HFFc6 (cell line): ENCODE measurements at places on chromosomes 13 and 19. TPM values are rescaled to one million over a fixed set of nuclear protein-coding genes. Genes with fewer than 3 reads are reported as not detected.

DNA sequence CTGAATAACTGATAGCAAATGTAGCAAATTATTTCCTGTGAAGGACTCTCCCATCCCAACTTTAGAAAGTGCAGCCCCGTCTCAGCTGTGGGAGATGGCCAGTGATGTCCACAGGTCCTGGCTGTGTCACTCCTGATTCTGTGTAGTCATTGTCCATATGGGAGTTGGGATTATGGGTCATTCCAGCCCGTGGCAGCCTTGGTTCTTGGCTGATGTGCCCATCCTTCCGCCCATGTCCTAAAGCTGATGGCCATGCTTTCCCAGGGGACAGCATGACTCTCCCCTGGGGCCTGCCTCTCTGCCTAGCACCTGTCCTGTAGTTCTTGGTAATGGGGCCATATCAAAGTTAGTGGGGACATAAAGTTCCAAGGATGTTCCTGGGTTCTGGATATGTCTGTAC lies 43.9 kb upstream of the C1QTNF9 start:
- no peak for DNase-seq

The CYP4F2 gene
- total RNA-seq, result not detected in 3 replicates

DNA sequence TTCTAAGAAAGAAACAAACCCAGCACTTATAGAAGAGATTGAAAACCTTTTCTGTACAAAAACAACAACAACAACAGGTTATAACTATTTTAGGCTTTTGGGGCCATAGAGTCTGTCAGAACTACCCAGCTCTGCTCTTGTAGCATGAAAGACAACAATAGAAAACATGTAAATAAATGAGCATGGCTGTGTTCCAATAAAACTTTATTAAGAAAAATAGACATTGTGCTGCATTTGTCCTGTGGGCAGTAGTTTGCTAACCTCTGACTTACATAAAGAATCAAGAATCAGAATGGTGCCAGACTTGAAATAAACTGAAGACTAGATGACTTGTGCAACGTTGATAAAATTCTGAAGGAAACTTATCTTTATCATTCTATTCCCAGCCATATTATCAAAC lies 617.5 kb downstream of the DIAPH3 start:
- no peak for DNase-seq

DNA sequence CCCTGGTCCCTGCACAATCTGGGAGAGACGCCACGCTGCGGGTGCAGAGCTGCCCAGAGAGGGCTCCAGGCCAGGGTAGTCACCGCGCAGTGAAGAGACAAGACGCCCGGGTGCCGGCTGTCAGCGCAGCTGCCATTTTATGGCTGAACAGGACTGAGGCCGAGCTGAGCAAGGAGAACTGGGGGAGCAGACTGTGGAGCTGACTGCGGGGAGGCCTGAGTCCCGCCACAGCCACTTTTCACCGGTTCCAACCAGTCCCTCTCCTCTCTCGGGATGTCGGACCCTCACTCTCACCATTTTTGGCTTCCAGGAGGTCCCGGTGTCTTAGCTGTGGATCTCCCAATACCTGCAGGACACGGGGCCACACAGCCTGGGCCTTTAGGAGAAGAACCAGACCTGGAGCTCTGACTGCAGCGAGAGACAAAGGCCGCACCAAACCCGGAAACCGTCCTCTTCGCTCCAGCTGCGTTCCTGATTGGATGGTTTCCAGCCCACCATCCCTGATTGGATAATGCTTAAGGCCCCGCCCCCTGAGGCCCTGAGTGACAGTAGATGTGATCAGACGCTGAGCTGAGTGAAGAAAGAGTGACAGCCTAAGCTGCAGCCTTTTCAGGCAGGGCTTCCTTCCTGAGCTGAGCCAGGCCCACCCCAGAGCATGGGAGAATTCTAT lies at the start of gene ZNF626:
TSS of gene ZNF626 (minus strand) at position 422 of the 670 bp plus-strand sequence. CDS start at position 297, 125 bp downstream.
- DNase-seq, result peak; percentile 67

GRCh38 chr13:114109641-114110041 lies 22.8 kb downstream of the RASA3 start:
- DNase-seq, result no peak

- DNase-seq, result peak; percentile 11
Observed at GRCh38 chr19:55196803-55197202, 12.5 kb downstream of the PTPRH start.

DNA sequence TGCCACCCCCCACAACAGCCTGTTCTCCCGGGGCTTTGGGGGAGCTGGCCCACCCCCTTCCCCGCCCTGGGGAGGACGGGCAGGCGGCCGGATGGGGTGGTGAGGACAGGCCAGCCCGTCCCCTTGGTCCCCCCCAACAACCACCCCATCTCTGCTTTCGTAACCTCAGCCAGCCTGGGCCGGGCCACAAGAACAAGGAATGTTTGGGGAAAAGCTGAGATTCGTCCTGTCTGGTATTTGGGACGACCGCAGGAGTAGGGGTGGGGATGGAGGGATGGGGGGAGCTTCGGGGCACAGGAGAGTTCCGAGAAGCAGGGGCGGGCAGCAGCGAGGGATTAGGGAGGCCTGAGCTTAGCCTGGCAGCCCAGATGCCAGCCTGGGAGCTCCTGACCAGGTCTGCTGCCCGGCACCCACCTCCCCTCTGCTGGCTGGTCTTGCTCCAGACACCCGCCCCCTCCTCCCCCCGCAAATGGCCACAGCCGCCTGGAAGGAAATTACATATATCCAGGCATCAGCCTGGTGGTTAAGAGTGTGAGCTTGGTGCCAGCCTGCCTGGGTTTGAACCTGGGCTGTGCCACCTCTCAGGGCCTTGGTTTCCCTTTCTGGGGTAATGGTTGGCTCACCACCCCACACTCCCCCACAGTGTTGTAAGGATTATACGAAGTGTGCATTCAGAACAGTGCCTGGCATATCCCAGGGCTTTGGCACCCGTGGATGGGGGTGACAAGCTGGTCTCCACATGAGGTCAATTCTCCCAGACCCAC lies at the start of gene PODNL1:
TSS of gene PODNL1 (minus strand) at position 117 of the 764 bp plus-strand sequence. CDS start 236 bp downstream, outside the sequence.
- peak; percentile 62 for DNase-seq

DNA sequence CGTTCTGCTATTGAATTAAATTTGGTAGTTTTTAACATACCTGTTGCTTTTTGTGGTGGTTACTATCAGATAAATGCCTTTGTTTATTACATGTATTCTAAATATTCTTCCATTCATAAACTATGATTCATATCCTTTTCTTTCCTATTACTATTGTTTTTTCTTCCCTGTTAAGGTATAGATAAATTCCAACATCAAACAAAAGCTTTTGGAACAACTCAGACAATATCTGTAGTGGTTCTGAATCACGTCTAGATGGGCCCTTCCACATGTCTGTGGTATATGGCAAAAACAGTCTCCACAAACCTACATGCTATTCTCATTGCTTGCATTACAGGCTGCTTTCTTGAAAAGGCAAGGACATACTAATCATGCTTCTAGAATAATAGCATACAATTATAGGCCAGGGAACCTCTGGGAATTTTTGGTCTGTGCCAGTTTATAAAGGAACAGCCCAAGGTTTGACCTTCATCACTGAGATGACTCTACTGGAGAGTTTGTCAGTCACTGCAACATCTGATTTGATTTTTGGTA lies 6.4 kb downstream of the LRCH1 start:
- DNase-seq, result no peak

- peak; percentile 22 for DNase-seq
Observed at GRCh38 chr13:106520251-106521054, 15.0 kb downstream of the EFNB2 start.

- no peak for DNase-seq
Observed at GRCh38 chr19:29671393-29672160, 6.3 kb downstream of the PLEKHF1 start.
